Karpas-422 (cell line): ENCODE measurements at places on chromosomes 3 and 15.

DNA sequence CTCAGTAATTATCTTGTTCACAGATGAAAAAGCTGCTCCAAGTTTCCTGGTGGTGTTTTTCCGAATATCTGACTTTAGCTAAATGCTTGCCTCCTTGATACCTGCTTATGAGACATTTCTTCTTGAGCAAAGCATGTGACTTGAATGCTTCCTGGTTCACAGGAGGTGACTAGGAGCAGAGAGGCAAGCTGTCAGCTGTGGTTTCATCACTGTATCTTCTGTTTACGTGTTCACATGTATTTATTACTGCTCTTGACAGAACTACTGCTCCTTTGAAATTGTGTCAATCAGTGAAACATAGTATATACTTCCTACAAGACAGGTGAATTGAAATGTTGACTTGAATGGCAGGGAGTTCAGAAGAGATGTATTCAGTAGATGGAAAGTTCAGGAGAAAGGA is 8.9 kb upstream of the SPPL2A start:
- no peaks in the 10 kb centered on the region for H3K36me3 ChIP-seq
- H3K27ac ChIP-seq, result no peak overlapping the region
- no peak overlapping the region for H3K4me3 ChIP-seq
- no peaks in the 10 kb centered on the region for H3K27me3 ChIP-seq
- no peak for DNase-seq
- H3K4me1 ChIP-seq, result no peaks in the 10 kb centered on the region

- no peak overlapping the region for H3K4me3 ChIP-seq
- H3K4me1 ChIP-seq, result peaks cover 29% of the 10 kb centered on the region
- no peaks in the 10 kb centered on the region for H3K27me3 ChIP-seq
- no peaks in the 10 kb centered on the region for H3K36me3 ChIP-seq
- H3K27ac ChIP-seq, result no peak overlapping the region
Observed at GRCh38 chr3:108136561-108137459, 46.0 kb upstream of the CD47 start.

- H3K4me3 ChIP-seq, result no peak overlapping the region
- H3K4me1 ChIP-seq, result no peaks in the 10 kb centered on the region
- no peak for DNase-seq
- H3K27ac ChIP-seq, result no peak overlapping the region
- H3K36me3 ChIP-seq, result no peaks in the 10 kb centered on the region
- no peaks in the 10 kb centered on the region for H3K27me3 ChIP-seq
Observed at GRCh38 chr3:43201581-43201980, 84.8 kb upstream of the SNRK start.

DNA sequence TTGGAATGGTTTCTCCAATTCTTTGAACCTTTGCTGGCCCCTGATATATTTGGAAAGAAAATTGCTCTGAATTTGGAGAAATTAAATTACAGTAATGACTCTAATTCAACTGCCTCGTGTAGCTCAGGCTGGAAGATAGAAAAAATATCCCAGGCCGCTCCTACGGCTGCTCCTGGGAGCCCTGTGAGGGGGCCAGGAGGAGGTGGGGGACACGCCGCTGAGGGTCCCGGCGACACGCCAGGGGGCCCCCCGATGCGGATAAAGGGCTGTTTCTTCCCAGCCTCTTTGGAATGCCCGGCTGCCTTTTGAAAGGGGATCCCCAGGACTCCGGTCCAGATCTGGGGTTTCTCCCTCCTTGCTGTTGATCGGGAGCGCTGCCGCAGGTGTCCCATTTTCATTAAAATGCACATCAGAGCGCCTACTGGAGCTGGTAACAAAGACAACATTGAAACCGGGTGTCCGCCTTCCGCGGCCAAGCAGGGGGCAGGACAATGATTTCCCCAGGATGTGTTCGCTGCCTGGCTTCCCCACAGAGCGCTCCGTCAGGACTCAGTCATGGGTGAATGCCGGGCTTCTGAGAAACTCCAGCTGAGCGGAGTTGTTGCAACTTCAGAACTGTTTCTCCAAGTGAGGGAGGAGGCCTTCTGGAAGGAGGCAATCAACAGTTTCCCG is 200.1 kb upstream of the KBTBD8 start:
- DNase-seq, result no peak
- no peaks in the 10 kb centered on the region for H3K36me3 ChIP-seq
- no peaks in the 10 kb centered on the region for H3K27me3 ChIP-seq
- no peak overlapping the region for H3K27ac ChIP-seq

GRCh38 chr15:82132742-82133141 is 86.9 kb upstream of the MEX3B start:
- no peak overlapping the region for H3K4me3 ChIP-seq
- no peak for DNase-seq
- H3K27me3 ChIP-seq, result no peaks in the 10 kb centered on the region
- H3K36me3 ChIP-seq, result peaks cover 8% of the 10 kb centered on the region; the same call in 1 of the 2 replicates
- H3K27ac ChIP-seq, result no peak overlapping the region

GRCh38 chr15:49620199-49620598 is 419 bp downstream of the FAM227B start:
- DNase-seq, result peak; percentile 55
- peak overlapping the region; percentile 29; the same call in 1 of the 2 replicates for H3K27ac ChIP-seq
- no peaks in the 10 kb centered on the region for H3K27me3 ChIP-seq
- peaks cover 20% of the 10 kb centered on the region for H3K4me1 ChIP-seq

DNA sequence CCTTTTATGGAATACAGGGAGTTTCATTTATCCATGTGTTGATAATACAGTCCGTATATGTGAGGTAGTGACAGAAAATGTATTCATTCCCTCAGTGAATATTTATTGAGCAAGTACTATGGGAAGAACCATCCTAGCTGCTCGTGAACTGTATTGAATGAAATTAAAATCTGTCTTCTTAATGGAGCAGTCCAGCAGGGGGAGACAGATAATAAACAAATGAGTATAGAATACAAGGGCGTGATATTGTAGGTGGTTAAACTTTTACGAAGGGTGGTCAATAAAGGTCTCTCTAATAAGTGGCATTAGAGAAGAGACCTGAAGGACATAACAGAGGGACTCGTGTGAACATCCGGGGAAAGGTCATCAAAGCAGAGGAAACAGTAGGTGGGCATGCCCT is 62.7 kb upstream of the OSTN start:
- no peak overlapping the region for H3K27ac ChIP-seq
- no peaks in the 10 kb centered on the region for H3K36me3 ChIP-seq
- H3K4me3 ChIP-seq, result no peak overlapping the region
- no peak for DNase-seq
- no peaks in the 10 kb centered on the region for H3K27me3 ChIP-seq

DNA sequence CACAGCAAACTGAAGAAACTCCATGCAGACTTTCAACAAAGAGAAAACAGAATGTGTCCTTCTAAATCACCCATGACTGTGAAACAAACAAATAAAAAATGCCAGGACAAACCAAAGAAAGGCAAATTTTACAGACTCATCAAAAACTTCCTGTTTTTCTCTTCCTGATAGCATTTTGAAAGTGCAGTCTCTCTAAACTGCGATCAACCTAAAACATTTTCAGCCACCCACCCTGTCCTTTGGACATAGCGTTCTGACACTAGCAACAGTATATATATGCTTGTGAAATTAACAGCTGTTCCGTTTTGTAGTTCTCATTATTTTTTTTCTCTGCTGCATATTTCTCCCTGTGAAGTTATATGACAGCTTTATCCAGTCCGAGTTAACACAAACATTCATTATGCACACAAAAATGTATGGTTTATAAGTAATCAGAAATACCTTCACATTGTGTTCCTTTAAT is 151.7 kb downstream of the FBN1 start:
- H3K4me3 ChIP-seq, result no peak overlapping the region
- H3K27me3 ChIP-seq, result no peaks in the 10 kb centered on the region
- H3K36me3 ChIP-seq, result no peaks in the 10 kb centered on the region
- no peak overlapping the region for H3K27ac ChIP-seq
- no peaks in the 10 kb centered on the region; the same call in 1 of the 2 replicates for H3K4me1 ChIP-seq
- DNase-seq, result no peak

- no peaks in the 10 kb centered on the region for H3K36me3 ChIP-seq
- no peaks in the 10 kb centered on the region for H3K27me3 ChIP-seq
Observed at GRCh38 chr15:88894348-88894818, 961 bp downstream of the HAPLN3 start.

GRCh38 chr3:150599611-150600297 is 3.4 kb upstream of the SELENOT start:
- peak; percentile 52 for DNase-seq
- H3K36me3 ChIP-seq, result no peaks in the 10 kb centered on the region
- H3K4me3 ChIP-seq, result peak overlapping the region; percentile 94; the same call in 1 of the 2 replicates
- peaks cover 45% of the 10 kb centered on the region for H3K4me1 ChIP-seq
- H3K27me3 ChIP-seq, result no peaks in the 10 kb centered on the region

GRCh38 chr15:76772776-76773175 is 132.4 kb downstream of the SCAPER start:
- H3K27me3 ChIP-seq, result no peaks in the 10 kb centered on the region
- no peaks in the 10 kb centered on the region for H3K4me1 ChIP-seq
- H3K36me3 ChIP-seq, result no peaks in the 10 kb centered on the region
- H3K4me3 ChIP-seq, result no peak overlapping the region
- no peak overlapping the region for H3K27ac ChIP-seq

DNA sequence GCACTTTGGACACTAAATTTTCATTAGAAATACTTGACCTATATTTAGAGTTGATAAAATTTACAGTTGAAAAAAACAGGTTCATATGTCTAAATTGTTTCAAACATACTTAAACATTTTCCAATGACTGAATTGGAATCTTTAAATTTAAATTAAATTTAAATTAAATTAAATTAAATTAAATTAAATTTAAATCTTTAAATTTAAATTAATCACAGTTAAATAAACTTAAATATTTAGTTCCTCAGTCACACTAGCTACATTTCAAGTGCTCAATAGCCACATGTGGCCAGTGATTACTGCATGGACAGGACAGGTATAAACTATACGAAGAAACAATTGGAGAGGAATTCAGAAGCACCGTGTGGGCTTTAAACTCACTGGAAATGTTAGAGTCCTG is 16.8 kb downstream of the LRRC3B start:
- H3K27me3 ChIP-seq, result no peaks in the 10 kb centered on the region
- no peaks in the 10 kb centered on the region for H3K36me3 ChIP-seq
- DNase-seq, result no peak
- H3K4me3 ChIP-seq, result no peak overlapping the region
